Hematopoietic multipotent progenitor cell treated with erythropoietin and hydrocortisone succinate and interleukin-3 and kit ligand, for 6 days (in vitro differentiated cells): ENCODE measurements at places on chromosomes 5 and 9.
A peak's percentile ranks its signal among the peaks of the same experiment; 100 is the strongest.

DNA sequence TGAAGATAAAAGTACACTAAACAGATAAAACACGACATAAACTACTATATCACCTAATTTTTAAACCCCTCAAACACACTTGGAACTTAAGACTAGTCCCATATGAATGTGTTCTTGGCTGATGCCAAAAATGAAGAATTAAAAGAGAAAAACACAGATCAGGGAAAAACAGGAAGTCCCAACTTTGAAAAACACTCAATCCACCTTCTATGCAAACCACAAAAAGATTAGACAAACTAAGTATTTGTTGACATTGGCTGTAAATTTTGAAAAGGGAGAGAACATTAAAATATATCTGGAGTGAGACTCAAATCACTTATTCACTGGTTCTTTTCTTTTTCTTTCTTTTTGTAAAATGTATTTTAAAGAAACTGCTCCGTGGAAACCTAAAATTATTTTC is 81.4 kb downstream of the ANKH start:
- DNase-seq, result peak; percentile 12

- DNase-seq, result no peak
Measured at GRCh38 chr5:156254196-156254595, 72.8 kb upstream of the SGCD start.

GRCh38 chr9:110465190-110465589 is 114.4 kb downstream of the SVEP1 start:
- no peak for DNase-seq

- DNase-seq, result no peak
Measured at GRCh38 chr9:99905833-99906402, 536 bp upstream of the STX17 start.

DNA sequence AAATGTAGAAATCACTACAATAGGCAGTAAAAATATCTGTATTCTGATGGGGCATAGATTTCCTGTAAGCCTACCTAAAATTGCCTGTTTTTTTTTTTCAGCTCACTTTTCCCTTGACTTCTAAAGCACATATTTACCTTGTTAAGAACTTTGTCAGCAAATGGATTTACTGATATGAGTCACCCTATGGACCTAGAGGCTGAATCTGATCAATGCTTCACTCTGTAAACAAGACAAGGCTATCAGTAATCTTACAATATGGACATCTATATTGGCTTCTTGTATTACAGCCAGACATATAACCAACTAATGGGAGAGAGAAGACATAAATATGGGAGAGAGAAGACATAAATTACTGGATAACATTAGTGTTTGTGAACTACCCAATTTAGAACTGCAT is 792.7 kb upstream of the CHD1 start:
- no peak for DNase-seq

GRCh38 chr5:181222630-181223057 is 437 bp upstream of the TRIM41 start:
- DNase-seq, result peak; percentile 70

GRCh38 chr5:72539726-72540125 is 32.5 kb upstream of the ZNF366 start:
- no peak for DNase-seq

- DNase-seq, result no peak
Measured at GRCh38 chr5:150106674-150107426, 20.5 kb upstream of the CSF1R start.

GRCh38 chr9:99699396-99699795 is 122.3 kb upstream of the NR4A3 start:
- DNase-seq, result no peak

DNA sequence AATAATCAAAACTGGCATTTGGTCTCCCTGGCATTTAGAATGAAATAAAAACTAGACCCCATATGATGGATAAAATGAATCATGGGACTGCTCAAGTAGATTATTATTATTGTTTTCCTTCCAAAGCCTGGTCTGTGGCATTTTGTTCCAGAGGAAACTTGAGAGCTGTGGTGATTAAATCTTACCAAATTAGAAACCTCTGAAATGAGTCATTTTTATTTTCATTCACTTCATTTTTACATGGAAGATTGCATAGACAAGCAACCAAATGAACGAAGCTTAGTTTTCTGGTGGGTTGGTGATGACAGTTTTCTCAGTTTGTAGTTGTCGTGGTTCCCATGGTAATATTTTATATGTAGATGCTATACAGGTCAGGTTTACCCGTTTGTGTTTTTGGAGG is 23.4 kb downstream of the PAM start:
- no peak for DNase-seq
